Hematopoietic multipotent progenitor cell (in vitro differentiated cells): ENCODE measurements at places on chromosomes 13 and 19.

- no peak for DNase-seq
These were observed 24.4 kb downstream of the IL17D start for GRCh38 chr13:20727856-20728255.

DNA sequence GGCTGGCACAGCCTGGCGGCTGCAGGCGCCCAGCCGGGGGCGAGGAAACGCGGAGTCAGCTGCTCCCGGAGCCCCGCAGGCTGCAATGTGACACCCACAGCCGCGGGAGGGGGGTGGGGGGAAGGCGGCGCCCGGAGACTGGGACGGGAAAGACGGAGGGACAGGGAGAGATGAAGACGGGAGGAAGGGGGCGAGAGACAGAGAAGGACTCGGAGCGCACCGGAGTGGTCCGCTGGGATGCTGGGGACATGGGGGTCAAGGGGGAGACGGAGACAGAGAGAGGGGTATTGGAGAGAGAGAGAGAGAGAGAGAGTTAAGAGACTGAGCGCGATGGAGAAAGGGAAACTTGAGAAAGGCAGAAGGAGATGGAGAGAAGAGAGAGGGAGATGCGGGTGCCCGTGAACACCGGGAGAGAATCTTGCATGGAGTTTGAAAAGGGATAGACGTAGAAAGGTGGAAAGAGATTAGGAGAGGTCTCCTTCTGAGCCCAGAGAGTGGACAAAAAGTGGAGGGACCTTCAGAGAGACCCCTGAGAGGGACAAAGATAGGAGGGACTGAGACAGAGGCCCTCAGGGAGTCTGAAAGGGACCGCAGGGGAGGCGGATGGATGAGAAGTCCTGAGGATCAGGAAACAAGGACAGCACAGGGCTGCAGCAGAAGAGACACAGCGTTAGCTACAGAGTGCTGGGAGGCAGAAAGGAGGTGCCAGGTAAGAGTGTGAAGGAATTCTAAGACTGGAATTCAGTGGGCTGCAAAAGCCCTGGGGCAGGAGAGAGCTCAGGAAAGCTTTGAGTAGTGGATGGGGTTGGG lies 1.0 kb downstream of the SCN1B start:
- no peak for DNase-seq

- peak; percentile 22 for DNase-seq
These were observed 31.4 kb upstream of the TPTE2 start for GRCh38 chr13:19592657-19593180.

- DNase-seq: no peak
These were observed 14.2 kb upstream of the ANGPTL8 start for GRCh38 chr19:11225172-11225571.

DNA sequence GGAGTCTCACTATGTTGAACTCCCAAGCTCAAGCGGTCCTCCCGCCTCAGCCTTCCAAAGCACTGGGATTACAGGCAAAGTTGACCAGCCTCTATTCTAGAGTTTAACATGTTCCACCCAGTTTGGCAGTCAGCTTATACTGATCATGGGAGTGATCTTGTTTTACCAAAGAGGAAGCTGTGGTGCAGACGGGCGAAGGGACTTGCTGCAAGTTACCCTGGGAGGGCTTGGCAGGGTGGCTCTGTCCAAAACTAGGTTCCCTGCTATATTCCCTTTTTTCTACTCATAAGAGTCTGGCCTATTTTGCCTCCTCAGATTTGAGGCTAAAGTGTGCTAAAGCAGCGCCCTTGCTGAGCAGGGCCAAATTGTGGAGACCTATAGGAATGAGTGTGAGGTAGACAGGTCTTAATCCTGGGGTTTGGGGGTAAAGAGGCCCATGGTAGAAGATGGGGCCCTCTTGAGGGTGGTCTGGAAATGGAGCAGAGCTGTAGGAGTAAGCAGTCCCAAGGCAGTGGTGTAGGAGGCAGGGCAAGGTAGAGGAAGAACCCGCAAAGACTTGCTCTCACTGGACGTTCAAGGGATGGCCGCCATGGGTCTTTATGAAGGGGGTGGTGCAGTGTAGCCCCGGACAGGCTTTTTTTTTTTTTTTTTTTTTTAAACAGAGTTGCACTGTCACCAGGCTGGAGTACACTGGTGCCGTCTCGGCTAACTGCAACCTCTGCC lies 3.3 kb downstream of the RPS19 start:
- no peak for DNase-seq

GRCh38 chr13:77319536-77319935 lies 7.4 kb downstream of the MYCBP2 start:
- DNase-seq: no peak

- no peak for DNase-seq
These were observed 41.2 kb downstream of the LATS2 start for GRCh38 chr13:21020176-21020575.

- peak; percentile 7 for DNase-seq
These were observed 53.9 kb downstream of the OR10H4 start for GRCh38 chr19:16002406-16003384.

DNA sequence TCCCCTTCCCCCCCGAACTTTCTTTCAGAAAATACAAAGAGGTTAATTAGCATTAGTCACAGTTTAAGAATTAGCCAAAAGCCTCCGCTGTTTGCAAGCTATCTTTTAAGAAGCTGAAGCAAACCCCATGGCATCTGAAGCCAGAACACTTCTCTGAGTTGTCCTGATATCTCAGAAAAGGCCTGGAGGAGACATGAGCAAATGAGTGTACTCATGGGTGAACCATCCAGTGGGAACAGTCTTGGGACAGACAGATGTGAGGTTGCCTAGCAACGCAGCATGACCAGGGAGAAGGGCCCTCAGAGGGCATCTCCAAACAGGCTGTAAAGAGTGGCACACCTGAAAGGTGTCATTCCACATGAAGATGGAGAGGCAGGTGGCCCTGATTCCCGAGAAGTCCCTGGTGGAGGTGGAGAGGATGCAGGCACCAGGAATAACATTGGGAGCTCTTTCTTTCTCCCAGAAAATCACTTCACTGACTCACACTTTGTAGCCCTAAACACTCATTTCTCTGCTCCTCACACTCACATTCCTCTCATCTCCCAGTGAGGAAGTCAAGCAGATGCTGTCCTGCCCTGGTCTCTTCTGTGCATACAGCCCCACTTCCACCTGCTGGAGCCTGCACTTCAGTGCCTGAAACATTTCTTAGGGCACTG lies 87.0 kb upstream of the TSHZ3 start:
- no peak for DNase-seq
